ENCODE measurements at places on chromosomes 6 and 20. TPM values are rescaled to one million over a fixed set of nuclear protein-coding genes. Genes with fewer than 3 reads are reported as not detected.

ADGRF5 gene
- total RNA-seq: 28.2 TPM

TRIM40 gene
- 0.17 TPM for total RNA-seq

GRCh38 chr6:135675026-135675425, 176.5 kb upstream of the PDE7B start:
- DNase-seq: no peak

DNA sequence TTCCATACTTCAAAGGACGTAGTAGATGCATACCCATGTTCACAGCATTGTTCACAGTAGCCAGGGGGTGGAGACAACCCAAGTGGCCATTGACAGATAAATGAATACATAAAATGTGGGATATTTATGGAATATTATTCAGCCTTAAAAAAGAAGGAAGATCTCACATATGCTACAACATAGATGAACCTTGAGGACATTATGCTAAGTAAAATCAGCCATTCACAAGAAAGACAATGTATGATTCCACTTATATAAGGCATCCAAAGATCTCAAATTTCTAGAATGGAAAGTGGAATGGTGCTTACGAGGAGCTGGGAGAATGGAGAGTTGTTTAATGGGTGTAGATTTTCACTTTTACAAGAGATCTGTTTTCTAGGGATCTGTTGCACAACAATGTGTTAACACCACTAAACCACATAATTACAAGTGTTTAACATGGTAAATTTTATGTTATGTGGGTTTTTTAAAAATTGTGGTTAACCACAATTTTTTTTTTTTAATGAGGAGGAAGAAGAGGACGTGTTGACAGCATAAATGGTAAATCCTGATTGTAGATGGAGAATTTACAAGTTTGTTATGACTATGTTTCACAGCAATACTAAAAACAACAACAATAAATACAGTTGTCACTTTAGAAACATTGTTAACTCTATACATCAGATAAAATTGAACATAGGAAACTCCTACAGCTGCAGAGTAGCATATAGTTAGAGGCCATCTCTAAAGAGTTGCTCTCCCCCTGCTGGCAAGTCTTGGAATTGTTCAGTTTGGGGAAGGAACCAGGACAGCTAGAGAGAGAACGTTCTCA, 41.6 kb downstream of the CCN2 start:
- peak; percentile 71 for DNase-seq

- DNase-seq: no peak
Observed at GRCh38 chr6:16089232-16090062, 39.4 kb upstream of the MYLIP start.
